ENCODE measurements at places on chromosomes 16 and 17.
A peak's percentile ranks its signal among the peaks of the same experiment; 100 is the strongest.

- no peak for DNase-seq
These were observed 31.2 kb downstream of the RPGRIP1L start for GRCh38 chr16:53672461-53672860.

- peak; percentile 33 for DNase-seq
These were observed 849 bp downstream of the PRR29 start for GRCh38 chr17:63998721-63999679.

DNA sequence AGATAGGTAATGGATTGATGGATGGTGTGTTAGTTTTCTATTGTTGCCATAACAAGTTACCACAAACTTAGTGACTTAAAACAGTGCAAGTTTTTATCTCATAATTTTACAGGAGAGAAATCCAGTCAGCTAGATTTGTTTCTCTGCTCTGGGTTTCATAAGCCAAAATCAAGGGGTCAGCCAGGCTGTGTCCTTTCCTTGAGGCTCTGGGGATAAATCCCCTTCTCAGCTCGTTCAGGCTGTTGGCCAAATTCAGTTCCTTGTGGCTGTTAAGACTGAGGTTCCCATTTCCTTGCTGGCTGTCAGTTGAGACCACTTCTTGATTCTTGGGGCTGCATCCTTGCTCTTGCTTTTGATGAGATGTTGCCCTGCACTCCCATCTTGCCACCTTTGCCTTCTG, 204.9 kb upstream of the CDH13 start:
- DNase-seq = no peak

- no peak for DNase-seq
These were observed 1.8 kb upstream of the BCAR1 start for GRCh38 chr16:75252946-75253911.

DNA sequence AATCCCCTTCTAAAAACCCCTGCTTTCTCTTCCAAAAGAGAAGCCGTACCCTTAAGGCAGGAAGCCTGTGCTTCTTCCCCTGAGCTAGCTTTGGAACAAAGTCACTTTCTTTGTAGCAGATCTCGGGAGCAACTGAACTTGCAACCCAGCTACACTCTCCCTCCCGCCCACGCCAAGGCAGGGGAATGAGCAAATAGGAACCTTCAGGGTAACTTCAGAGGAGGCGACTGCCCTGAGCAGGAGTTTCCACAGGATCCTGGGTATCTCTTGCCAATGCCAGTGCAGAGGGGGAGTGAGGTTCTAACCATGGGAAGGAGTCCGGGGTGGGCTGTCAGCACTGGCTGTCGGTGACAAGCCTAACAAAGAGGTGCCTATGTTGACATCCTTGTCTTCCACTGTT, 5.9 kb upstream of the PIRT start:
- DNase-seq = no peak

- no peak for DNase-seq
These were observed 48.4 kb upstream of the CRYM start for GRCh38 chr16:21326459-21326858.
